SK-N-DZ (cell line): ENCODE measurements at places on chromosomes 3 and 15.

- no peak for DNase-seq
Observed at GRCh38 chr3:127106456-127106855, 86.5 kb upstream of the PRR23E start.

- no peak for DNase-seq
Observed at GRCh38 chr15:35671197-35671596, 125.2 kb upstream of the DPH6 start.

GRCh38 chr15:101372149-101372577 is 77.1 kb upstream of the SNRPA1 start:
- DNase-seq, result no peak

- no peak for DNase-seq
Observed at GRCh38 chr15:66298803-66299251, 5.5 kb downstream of the DIS3L start.

- no peak for DNase-seq
Observed at GRCh38 chr3:49004352-49005302, 2.6 kb upstream of the WDR6 start.

- DNase-seq, result no peak
Observed at GRCh38 chr3:152155246-152156020, 113.3 kb upstream of the MBNL1 start.

- DNase-seq, result no peak
Observed at GRCh38 chr15:62561571-62561970, 396.5 kb upstream of the C2CD4B start.

GRCh38 chr15:99965376-99965775 is 232.1 kb upstream of the LYSMD4 start:
- DNase-seq, result no peak
